Naive thymus-derived CD4-positive, alpha-beta T cell (primary cell): ENCODE measurements at places on chromosomes 3 and 15. TPM values are rescaled to one million over a fixed set of nuclear protein-coding genes. Genes with fewer than 3 reads are reported as not detected.

Gene ZNF662
- total RNA-seq = 4.7 TPM

Gene RETNLB
- total RNA-seq = not detected

Gene XYLB
- total RNA-seq = 2.0 TPM

GRCh38 chr15:43346305-43346704, 15.9 kb upstream of the LCMT2 start:
- no peak overlapping the region for H3K27ac ChIP-seq
- H3K4me1 ChIP-seq = no peaks in the 10 kb centered on the region
- no peak for DNase-seq
- H3K4me3 ChIP-seq = no peak overlapping the region

DNA sequence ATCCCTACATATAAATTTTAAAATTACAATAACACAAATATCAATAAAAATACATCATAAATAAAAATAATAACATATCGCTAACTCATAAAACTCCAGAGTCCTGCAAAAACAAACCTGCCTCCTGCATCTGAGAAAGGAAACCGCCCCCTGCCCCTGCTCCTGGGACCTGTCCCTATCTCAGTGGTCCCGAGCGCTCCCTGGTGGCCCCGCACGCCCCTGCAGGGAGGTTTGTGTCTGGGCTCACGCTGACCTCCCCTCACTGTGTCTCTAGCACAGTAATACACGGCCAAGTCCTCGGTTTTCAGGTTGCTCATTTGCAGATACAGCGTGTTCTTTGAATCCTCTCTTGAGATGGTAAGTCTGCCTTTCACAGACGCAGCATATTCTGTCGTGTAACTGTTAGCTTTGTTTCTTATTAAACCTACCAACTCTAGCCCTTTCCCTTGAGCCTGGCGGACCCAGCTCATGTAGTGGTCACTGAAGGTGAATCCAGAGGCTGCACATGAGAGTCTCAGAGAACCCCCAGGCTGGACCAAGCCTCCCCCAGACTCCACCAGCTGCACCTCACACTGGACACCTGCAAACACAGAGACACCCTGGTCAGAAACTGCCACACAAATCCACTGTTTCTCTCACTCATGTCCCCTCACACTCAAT, 554.1 kb downstream of the GOLGA6L6 start:
- H3K4me1 ChIP-seq = no peaks in the 10 kb centered on the region
- DNase-seq = no peak
- H3K4me3 ChIP-seq = no peak overlapping the region
- H3K27me3 ChIP-seq = no peaks in the 10 kb centered on the region
- H3K36me3 ChIP-seq = no peaks in the 10 kb centered on the region

DNA sequence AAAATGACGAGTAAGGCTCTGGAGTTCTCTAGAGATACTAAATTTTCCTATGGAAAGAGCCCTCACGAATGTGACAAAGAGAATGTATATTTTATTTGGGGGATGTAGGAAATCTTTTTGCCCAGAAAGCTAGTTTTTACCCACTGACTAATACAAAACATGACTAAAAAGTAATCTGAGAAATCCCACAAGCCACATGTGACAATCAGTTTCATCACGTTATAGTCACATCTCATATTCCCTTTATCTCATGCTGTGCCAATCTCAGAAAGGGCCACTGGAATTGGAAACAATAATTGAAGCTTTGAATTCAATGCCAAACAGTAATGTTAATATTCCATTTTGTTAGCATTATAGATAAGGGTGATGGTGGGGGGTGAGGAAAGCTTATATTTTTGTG, 509.0 kb upstream of the GOLIM4 start:
- no peak overlapping the region for H3K27ac ChIP-seq
- H3K27me3 ChIP-seq = no peaks in the 10 kb centered on the region
- no peak overlapping the region for H3K4me3 ChIP-seq
- no peaks in the 10 kb centered on the region for H3K4me1 ChIP-seq
- no peak for DNase-seq

- peaks cover 20% of the 10 kb centered on the region for H3K4me1 ChIP-seq
- H3K27me3 ChIP-seq = no peaks in the 10 kb centered on the region
- H3K36me3 ChIP-seq = no peaks in the 10 kb centered on the region
- DNase-seq = no peak
Measured at GRCh38 chr3:177055605-177056571, 141.4 kb downstream of the TBL1XR1 start.

DNA sequence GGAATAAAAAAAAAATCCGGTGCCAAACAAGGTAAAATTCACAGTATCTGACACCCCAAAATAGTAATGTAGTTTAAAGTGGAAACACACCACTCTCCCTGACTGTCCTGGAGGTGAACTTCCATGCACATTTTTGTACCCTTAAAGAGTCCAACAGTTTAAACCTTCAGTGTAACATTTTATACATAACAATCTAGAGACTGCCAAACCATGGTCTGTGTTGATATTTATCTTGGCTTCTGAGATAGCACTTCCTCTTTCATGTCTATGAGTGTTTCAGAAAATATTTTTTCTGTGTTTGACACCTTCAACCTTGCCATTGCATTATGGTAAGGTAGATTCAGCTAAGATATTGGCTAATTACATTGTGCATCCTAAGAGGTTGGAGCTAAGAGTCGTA, 13.9 kb downstream of the TMEM45A start:
- no peak overlapping the region for H3K27ac ChIP-seq
- no peaks in the 10 kb centered on the region for H3K4me1 ChIP-seq
- no peak overlapping the region for H3K4me3 ChIP-seq

GRCh38 chr3:126546013-126546412, 12.7 kb downstream of the C3orf22 start:
- H3K4me1 ChIP-seq = no peaks in the 10 kb centered on the region
- H3K27ac ChIP-seq = no peak overlapping the region
- H3K4me3 ChIP-seq = no peak overlapping the region
- no peaks in the 10 kb centered on the region for H3K27me3 ChIP-seq

DNA sequence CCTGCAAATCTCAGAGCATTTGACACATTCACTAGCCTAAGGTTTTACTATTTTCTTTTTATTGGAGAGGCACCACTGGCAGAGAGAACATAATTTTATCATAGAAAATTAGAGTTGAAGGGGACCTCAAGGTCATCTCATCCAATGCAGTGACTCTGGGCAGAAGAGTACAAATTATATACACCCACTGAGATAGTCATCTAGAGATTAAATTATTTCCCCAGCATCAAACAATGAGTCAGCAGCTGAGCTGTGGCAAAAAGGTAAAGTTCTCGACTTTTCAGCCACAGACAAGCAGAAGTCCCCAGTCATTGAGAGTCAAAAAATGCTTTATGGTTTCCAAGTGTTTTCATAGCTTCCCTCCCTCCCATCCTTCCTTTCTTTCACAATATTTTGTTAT, 39.3 kb upstream of the SEMA6D start:
- H3K27me3 ChIP-seq = no peaks in the 10 kb centered on the region
- no peak for DNase-seq
- H3K4me1 ChIP-seq = no peaks in the 10 kb centered on the region
